ENCODE measurements at places on chromosomes 12 and 14. TPM values are rescaled to one million over a fixed set of nuclear protein-coding genes. Genes with fewer than 3 reads are reported as not detected.

CACNA1C gene
- total RNA-seq, result 11.0 TPM

ITGB7 gene
- total RNA-seq, result 3.5 TPM

TAS2R42 gene
- total RNA-seq, result not detected

KRT83 gene
- not detected for total RNA-seq

INHBC gene
- 0.14 TPM for total RNA-seq

SALL2 gene
- 0.78 TPM for total RNA-seq

PRICKLE1 gene
- total RNA-seq, result 43.2 TPM

COQ6 gene
- 20.0 TPM for total RNA-seq

TAMALIN gene
- total RNA-seq, result 0.50 TPM

FAR2 gene
- total RNA-seq, result 4.0 TPM

RSRC2 gene
- 88.5 TPM for total RNA-seq

ANKS1B gene
- total RNA-seq, result not detected

FLVCR2 gene
- total RNA-seq, result 1.4 TPM

CHMP4A gene
- total RNA-seq, result 25.3 TPM

ZNF26 gene
- total RNA-seq, result 22.0 TPM

ACVR1B gene
- 13.7 TPM for total RNA-seq

CEBPE gene
- total RNA-seq, result not detected

CLEC1A gene
- not detected for total RNA-seq

TMEM52B gene
- total RNA-seq, result not detected

FLRT2 gene
- 33.2 TPM for total RNA-seq

P2RX2 gene
- not detected for total RNA-seq

TEDC1 gene
- total RNA-seq, result 3.5 TPM

KRT3 gene
- not detected for total RNA-seq

ACOT6 gene
- total RNA-seq, result not detected

SPIC gene
- total RNA-seq, result not detected

SYNDIG1L gene
- total RNA-seq, result not detected

NEUROD4 gene
- not detected for total RNA-seq

NOS1 gene
- not detected for total RNA-seq

IRAK3 gene
- total RNA-seq, result 0.37 TPM

FITM1 gene
- total RNA-seq, result 0.64 TPM

Data from mammary epithelial cell (primary cell).